ENCODE measurements at places on chromosomes 6 and 20.
A peak's percentile ranks its signal among the peaks of the same experiment; 100 is the strongest.

DNA sequence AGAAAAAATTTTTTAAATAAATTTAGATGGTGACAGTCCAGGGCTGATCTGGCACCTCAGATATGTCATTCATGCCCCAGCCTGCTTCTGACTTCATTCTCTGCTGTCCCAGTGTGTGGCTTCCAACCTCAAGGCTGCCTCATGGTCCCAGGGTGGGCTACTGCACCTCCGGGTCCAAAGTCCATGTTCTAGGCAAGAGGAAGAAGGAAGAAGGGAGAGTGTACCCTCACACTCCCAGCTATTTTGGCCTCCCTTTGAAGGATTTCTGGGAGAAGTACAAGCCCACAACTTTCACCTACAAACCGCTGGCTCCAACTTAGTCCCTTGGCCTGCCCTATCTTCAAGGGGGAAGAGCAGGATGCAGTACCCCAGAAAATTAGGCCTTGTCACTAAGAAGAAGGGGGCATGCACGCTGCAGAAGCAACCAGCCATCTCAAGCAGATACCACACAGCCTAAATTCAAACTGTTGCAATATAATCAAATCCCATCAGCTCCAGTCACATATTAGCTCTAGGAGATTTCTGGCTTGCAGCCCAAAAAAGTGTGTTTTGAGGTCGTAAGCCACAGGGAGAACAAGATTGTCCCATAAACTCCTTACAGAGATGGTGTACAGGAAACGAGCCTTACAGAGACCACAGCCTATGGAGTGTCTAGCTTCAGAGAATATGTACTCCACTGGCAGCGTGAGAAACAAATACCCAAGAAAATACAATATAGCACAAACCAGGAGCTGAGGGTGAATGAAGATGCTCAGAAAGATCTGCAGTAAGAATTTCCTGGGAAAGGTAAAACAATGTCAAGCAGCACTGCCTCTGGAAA is 906 bp upstream of the BTN3A2 start:
- peak; percentile 4 for DNase-seq

GRCh38 chr6:28330041-28330440 is 5.9 kb downstream of the ZSCAN31 start:
- DNase-seq: no peak

DNA sequence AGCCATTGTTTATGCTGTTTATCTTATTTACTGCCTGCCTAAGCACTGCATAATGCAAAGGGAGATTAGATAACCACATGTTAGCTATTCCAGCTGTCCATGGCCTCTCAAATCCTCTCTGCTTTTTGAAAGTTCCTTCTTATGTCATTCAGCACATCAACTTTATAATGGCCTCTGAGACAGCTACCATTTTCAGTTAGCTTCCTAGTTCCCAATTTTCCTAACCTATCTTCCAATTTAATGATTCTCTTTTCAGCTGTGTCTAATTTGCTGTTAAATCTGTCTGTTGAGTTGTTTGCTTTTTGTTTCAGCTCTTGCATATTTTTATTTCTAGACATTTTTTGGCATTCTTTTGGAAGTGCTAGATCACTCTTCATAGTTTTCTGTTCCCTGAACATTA is 173.4 kb upstream of the PLCB4 start:
- no peak for DNase-seq

DNA sequence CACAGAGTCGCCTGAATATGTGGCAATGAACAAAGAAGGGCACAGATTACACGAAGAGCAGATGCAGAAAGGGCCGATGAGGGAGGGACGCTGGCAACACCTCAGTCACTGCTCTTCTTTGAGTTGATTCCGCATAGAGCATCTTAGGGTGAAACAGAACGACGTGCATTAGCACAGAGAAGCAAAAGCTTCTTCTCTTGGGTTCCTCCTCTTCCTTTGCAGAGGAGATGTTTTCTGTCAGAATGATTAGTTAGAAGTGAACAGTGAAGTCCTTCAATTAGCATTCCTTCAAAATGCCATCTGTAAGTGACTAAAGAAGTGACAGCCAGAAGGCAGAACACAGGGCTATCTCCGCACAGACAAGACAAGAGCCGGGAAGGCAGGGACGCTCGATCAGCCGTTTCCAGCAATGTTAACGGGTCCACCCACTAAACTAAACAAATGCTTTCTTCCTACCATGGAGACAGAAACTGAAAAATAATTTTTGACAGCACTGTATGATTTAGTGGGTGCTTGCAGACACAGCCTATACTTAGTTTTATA is 219.8 kb upstream of the AGPAT4 start:
- DNase-seq: no peak

DNA sequence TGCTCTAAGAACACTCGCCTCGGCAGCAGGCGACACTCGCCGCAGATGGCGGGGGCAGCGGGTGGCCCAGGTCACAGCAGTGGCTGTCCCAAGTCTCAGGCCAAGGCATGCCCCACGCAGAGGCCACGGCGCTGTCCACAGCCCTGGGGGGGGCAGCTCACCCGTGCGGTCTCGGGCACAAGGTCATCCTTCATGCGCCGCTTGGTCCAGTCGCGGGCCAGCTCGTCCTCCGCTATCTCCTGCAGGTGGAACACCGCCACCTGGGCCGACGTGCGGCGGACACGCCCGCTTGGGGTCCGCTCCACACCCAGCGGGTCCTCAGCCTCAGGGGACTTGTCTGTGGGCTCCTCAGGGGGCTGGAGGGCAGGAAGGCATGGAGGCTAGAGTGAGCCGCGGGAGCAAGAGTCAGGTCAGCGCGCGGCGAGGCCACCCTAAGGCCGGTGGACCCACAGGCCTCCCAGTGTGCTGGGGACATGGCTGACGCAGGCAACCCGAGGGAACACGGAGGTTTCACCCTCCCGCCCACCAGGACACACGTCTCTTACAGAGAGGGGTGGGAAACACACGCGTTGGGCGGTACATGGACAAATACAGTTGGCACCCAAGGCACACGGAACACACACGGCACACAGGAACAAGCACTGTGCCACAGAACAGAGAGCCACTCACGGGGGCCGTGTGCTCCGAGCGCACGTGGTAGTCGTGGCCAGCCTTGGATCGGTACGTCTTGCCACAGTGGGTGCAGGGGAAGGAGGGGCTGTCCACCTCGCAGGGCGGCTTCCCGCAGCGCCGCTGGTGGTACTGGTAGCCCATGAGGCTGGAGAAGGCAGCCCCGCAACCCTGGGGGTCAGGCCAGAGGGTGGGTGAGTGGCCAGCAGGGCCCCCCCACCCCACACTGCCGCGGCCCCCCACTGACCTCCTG is 6.5 kb upstream of the UCKL1 start:
- no peak for DNase-seq

DNA sequence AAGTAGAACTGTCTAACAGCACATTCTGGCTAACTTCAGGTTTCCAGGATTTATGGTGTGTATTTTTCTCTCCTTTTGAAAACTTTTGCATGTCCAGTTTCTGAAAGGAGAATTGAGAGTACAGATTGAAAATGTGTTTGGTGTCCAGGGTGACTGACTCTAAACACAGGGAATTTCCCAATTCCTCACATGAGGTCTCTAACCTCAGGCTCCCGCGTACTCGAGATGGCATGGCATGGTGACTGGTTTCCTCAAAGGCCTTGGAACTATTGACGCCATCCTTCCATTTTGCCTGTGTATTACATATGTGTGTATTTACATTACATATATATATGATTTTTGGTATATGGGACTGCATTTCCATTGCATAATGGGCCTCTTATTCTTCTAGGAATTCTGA is 52.5 kb downstream of the PRND start:
- DNase-seq: no peak

GRCh38 chr20:59001449-59002171 is 5.4 kb downstream of the CTSZ start:
- no peak for DNase-seq

GRCh38 chr6:73050706-73051105 is 174.6 kb downstream of the KHDC1L start:
- no peak for DNase-seq

- DNase-seq: no peak
Measured at GRCh38 chr6:109373331-109373730, 8.9 kb downstream of the CD164 start.

- DNase-seq: no peak
Measured at GRCh38 chr20:40323361-40323794, 365.7 kb downstream of the MAFB start.

- DNase-seq: no peak
Measured at GRCh38 chr20:4961746-4962145, 39.6 kb downstream of the SLC23A2 start.

DNA sequence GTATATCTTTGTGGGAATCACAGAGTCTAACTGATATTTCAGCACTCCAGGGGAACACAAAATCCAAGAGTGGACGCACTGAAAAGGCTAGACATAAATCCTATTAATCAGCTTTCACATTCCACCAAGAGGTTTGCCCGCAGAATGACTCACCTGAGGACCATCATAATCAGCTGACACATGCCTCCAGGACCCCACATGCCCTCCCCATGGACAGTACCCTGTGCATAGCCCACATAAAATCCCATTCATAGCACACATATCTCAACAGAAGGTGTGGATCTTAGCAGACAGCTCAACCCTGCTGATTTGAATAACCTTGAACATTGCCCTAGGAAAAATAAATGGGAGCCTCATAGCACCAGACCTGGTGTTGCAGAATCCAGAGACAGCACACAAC is 246.8 kb upstream of the TENT5A start:
- no peak for DNase-seq

- peak; percentile 30 for DNase-seq
Measured at GRCh38 chr6:137589067-137589848, 95.1 kb upstream of the OLIG3 start.

- DNase-seq: no peak
Measured at GRCh38 chr20:53498341-53498740, 95.3 kb downstream of the ZNF217 start.

DNA sequence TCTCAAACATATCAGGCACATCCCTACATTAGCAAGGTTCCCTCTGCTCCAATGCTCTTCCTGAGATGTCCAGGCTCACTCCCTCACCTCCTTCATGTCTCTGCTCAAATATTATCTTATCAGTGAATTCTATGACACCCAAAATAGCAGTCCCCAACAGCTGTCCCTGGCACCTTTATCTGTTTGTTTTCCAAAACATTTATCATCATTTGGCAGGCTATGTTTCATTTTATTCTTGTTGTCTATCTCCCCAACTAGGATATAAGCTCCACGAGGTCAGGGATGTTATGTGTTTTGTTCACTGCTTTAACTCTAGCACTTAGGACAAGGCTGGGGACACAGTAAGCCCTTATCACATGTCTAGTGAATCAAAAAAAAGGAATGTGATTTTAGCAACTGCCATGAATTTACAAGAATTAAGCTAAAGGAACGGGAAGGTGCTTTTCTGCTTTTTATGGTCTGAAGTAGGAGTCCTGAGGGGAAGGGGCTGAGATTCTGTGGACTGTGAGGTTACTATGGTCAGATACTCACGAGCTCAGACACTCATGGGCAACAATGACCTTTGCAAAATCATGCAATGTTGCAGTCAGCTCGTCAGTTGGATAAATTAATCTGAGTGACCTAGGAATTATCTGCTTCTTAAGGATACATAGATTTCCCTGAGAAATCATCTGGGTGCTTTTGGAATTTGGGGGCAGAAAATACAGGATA is 1.9 kb upstream of the IL22RA2 start:
- no peak for DNase-seq

DNA sequence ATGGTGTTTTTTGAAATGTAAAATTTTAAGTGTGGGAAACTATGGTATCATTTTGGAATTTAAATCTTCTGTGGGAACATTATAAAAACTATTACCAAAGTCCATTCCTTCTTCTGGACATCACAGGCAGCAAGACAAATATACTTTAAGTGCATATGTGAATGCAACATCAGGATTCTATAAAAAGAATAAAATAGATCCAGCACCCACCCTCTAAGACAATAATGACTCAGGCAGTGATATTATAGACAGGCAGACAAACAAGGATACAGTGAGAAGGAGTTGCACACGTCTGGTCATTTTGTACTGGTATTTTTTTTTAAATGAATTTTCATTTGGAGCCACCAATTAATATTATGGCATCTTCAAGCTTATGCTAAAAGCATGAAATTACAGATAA is 21.1 kb upstream of the NEDD9 start:
- no peak for DNase-seq

GRCh38 chr6:46838033-46838432 is 44.8 kb downstream of the MEP1A start:
- no peak for DNase-seq

DNA sequence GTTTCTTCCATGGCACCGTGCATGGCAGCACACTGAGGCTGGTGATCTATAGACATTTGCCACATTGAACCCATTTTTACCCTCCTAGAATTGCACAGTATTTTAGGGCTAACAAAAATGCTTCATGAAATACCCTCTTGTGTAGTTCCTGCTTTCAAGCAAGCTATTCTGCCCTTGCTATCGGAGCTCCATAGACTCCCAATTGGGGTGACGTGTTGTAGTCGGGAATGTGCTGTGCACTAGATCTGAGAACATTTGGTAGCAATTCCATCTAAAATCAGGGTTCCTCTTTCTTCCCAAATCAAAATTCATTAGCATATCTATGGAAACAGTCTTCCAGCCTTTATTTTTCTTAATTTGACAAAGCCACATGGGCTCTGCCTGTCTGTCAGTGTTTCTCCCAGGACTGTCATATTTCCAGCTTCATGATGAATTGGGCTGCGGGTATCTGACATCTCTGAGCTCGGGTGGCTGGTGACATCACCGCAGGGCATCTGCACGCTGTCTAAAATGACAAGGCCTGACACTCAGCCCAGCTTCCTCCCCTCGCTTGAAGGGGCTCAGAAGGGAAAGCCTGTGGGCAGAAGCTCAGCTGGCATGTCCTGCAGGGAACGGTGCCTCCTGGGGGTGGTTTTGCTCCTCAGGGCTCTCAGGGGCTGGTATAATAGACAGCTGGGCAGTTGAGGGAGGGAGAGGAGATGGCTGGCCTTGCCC is 406.4 kb downstream of the QKI start:
- DNase-seq: no peak

DNA sequence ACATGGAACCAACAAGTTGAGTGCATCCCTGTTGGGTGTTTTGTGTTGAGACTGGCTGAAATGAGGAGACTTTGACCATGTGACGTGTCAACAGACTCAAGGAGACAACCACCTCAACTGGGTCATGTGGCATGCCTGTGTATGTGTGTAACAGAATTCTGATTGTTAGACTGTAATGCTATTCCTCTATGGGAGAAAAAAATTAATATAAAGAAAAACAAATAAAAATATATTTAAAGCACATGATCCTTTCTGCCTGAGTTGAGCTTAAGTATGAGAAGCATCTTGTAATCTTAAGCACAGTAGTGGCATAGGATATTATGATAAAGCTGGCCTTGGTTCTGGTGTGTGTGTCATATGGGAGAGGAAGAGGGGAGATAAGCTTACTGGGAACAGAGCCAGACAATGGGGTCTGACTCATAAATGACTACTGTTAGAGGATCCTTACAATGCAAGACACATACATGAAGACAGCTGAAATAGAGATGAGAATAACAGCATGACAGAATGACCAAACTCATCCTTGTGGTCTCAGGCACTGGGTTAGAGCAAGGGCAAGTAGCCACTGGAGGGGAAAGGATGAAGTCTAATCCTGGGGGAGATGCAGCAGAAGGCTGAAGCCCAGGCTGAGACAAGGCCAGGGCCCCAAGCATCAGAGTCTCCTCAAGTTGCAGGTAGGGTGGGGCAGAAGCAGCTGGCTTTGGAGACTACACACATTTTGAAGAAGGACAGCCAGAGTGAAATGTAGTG is 9.2 kb downstream of the TP53INP2 start:
- no peak for DNase-seq

GRCh38 chr6:40390144-40390800 is 196.9 kb downstream of the LRFN2 start:
- no peak for DNase-seq

- no peak for DNase-seq
Measured at GRCh38 chr6:169220068-169220964, 33.3 kb downstream of the THBS2 start.

GRCh38 chr20:36794116-36794474 is 20.5 kb upstream of the DSN1 start:
- no peak for DNase-seq
